NCI-H2081 treated with DMSO at 0.1 percent for 48 hours (cell line): ENCODE measurements at places on chromosomes 11 and 22.

DNA sequence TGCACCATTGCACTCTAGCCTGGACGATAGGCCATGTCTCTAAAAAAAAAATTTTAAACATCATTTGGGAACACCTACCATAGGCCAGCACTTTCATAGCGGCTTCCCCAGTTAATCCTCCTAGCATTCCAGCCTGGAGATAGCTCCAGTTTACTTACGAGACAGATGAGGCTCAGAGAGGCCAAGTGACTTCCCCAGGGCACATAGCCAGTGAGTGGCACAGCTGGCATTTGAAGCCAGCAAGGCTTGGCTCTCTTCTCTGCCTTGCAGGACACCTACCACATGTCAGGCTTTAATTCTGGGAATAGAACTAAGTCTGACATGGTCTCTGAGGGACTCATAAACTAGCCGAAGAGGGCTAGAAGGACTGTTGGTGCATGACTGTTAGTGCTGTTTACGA lies 4.9 kb upstream of the TAGLN start:
- no peak for DNase-seq

- no peak for DNase-seq
These were observed 5.0 kb upstream of the MTFP1 start for GRCh38 chr22:30420347-30421125.

- no peak for DNase-seq
These were observed 268.6 kb downstream of the TBC1D22A start for GRCh38 chr22:47030881-47031627.

DNA sequence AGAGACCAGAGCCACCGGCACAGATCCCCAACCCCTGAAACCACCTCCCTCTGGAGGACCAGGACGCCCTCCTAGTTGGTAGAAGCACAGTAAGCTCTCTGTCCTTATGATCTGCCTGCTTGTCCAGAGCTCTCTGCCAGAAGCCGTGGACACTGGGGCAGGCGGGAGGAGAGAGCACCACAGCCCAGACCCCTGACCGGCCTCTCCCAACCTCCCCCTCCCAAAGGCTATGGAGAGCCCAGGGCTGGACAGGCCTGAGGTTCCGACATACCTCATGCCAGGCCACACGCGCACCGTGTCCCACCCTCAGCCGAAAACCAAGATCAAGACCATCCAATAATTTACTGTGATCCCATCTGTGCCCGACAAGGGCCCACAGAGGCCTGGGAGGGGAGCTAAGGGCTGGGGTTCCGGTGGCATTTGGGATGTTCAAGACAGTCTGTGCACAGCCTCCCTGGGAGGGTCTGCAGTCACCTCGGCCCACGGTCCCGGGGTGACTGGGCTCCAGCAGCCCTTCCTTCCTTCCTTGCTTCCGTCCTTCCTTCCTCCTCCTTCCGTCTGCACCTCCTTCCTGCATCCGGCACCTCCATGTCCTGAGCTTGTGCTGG lies 3.4 kb downstream of the HRAS start:
- no peak for DNase-seq

GRCh38 chr11:1568441-1568911 lies 3.6 kb downstream of the DUSP8 start:
- no peak for DNase-seq

GRCh38 chr11:43952020-43952400 lies 9.6 kb downstream of the C11orf96 start:
- DNase-seq = no peak

DNA sequence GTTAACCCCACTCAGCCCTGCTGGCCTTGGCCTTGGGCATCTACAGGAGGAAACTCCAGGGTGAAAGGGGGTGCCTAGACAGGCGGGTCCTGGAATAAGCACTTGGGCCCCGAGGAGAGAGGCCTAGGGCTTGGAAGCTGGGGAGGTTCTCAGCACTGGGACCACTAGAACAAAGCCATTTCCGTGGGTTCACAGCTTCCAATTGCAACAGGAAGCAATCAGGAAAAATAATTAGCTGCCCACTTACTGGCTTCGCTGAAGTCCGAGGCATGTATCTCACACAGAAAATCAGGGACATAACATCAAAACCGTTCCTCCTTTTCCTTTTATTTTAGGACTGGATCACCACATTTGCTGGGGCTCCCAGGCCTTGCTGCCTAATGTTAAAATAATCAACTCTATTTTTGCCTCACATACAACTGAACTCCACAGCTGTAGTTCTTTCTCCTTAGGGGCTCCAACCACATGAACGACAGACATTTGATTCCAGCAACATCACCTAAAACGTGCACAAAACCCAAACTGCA lies 161.1 kb upstream of the GRK3 start:
- no peak for DNase-seq

DNA sequence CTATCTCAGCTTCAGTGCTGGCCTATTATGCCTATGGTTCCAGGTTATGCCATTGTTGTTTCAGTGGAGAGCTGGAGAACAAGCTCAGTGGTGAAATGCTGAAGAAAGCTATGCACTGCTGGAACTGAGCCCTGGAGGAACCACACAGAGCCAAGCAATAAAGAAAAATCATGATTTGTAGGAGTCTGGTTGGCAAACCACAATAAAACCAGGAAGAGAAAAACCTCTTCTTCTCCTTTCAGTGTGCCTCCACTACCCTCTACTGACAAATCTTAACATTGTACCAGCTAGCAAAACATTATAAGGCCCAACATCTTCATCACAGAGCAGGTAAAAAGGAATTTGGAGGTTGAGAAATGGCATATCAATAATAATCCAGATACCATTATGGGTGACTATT lies 5.3 kb downstream of the OR51F2 start:
- no peak for DNase-seq

DNA sequence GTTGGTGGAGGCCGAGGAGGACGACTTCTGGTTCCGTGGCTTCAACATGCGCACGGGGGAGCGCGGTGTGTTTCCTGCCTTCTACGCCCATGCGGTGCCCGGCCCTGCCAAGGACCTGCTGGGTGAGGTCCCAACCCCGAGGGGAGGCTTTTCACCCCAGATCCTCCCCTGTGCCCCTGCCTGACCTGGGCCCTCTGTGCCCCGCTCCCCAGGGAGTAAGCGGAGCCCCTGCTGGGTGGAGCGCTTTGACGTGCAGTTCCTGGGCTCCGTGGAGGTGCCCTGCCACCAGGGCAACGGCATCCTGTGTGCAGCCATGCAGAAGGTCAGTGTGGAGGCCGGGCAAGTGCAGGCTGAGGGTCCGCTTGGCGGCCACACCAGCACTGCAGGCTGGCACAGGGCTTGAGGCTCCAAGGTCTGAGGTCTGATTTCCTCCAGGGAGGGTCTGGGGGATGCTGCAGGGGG lies 5.1 kb downstream of the MAPK8IP2 start:
- DNase-seq = no peak

GRCh38 chr11:64036087-64037026 lies 626 bp downstream of the FLRT1 start:
- no peak for DNase-seq

- DNase-seq = no peak
These were observed 77.5 kb upstream of the CLMP start for GRCh38 chr11:123272565-123272964.

- DNase-seq = no peak
These were observed 26.5 kb upstream of the NECTIN1 start for GRCh38 chr11:119755356-119756071.

DNA sequence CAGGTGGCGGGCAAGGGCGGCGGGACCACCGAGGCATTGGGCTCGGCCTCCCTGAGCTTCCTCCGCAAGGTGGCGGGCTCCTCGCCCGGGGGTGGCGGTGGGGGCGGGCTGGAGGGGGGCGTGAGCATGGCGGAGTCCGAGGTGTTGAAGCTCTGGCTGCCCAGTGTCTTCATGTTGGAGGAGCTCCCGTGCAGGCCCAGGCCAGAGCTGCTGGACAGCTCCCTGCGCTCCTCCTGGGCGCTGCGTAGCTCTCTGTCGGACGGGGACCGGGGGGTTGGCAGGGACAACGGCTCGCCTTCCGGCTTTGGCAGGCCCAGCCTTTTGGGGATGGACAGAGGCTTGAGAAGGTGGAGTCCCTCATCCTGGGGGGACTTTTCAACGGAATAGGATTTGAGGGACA lies 43.9 kb upstream of the BID start:
- DNase-seq = no peak

DNA sequence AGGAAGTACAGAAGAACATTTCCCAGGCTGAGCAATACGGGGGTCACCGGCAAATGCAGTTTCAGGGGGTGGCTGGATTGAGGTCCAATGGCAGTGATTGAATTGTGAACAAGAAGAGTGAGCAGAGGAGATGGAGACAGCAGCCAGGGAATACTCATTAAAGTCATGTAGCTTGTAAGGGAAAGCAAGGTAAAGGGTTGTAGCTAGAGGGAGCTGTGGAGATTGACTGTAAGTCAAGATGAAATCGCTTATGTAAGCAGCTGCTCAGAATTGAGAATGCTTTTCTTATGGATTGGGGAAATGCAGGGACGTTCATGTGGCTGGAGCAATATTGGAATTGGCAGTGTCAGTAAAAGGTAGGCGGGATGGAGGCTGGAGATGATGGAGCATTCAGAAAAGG lies 111.4 kb upstream of the TBCEL start:
- no peak for DNase-seq

GRCh38 chr22:32378707-32379272 lies 21.1 kb downstream of the RFPL3 start:
- no peak for DNase-seq

- no peak for DNase-seq
These were observed 30.1 kb downstream of the KIAA0930 start for GRCh38 chr22:45210577-45210976.

DNA sequence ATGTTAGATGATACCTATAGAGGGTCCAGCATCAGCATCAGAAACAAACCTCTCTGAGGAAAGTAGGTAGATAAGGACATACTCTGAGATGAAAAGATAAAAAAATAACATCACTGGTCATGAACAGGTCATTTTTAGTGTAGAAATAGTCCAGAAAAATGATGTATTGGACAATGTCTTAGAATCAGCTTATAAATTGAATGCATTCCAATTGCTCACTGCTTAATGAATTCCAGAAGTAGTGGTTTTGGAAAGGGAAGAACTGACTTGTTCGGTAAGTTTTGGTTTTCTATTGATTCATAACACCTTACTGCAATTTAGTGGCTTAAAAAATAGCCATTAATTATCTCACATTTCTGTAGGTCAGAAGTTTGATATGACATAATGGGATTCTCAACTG lies 929.5 kb upstream of the CCDC90B start:
- no peak for DNase-seq

DNA sequence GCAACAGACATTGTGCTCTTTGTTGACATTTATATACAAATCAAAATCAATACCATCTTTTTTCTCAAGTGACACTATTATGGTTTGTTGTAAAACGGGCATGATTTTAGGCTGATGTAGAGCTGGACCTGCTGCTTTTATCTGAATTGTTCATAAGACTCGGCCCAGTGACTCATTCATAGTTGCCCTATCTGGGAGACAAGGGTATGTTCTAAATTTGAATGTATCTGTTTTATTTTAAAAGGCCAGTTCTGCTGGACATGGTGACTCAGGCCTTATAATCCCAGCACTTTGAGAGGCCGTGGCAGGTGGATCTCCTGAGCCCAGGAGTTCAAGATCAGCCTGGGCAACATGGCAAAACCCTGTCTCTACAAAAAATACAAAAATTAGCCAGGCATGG lies 39.3 kb downstream of the CEP295 start:
- no peak for DNase-seq

GRCh38 chr11:7898666-7899283 lies 32.3 kb downstream of the OR10A6 start:
- DNase-seq = no peak

DNA sequence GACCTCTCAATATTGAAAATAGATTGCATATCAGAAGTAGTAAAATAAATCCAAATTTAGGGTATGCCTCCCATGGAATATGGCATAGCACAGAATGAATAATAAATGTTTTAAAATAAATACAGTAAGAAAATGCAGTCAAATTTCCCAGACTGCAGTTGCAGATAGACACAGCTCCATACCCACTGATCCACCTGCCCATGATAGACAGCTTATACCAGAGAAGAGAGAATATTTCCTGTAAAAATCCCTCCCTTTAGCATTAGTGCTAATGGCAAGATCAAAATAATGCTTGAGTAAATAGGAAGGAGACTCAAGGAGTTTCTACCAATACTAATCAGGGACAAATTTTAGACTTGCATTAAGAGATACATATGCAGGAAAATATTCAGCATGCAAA lies 45.0 kb upstream of the CALCB start:
- no peak for DNase-seq

DNA sequence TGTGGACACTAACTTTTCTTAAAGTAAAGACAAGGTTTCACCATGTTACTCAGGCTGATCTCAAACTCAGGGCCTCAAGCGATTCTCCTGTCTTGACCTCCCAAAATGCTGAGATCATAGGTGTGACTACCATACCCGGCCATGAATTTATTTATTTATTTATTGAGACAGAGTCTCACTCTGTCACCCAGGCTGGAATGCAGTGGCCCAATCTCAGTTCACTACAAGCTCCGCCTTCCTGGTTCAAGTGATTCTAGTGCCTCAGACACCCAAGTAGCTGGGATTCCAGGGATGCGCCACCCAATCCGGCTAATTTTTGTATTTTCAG lies 29.7 kb upstream of the PCF11 start:
- no peak for DNase-seq

DNA sequence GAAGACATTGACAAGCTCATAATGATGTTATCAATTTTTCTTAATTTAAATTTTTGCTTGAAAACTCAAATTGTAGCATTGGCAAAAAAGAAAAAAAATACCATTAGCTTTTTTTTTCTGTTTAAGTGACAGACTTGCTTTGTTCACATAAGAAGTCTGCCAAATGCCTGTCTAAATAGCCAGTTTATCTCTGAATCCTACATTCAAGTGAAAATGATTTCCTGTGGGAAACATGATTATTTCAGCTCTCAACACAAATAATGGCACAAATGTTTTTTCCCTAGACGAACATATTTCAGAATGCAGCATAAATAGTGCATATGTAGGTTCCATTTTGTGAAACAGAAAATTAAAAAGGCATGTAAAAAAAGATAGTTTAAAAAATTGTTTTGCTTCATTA lies 23.5 kb downstream of the TYR start:
- no peak for DNase-seq

- DNase-seq = peak; percentile 21
These were observed 288.8 kb downstream of the CASP12 start for GRCh38 chr11:104609311-104610085.

GRCh38 chr22:29473001-29473400 lies 7.0 kb upstream of the NEFH start:
- DNase-seq = no peak

DNA sequence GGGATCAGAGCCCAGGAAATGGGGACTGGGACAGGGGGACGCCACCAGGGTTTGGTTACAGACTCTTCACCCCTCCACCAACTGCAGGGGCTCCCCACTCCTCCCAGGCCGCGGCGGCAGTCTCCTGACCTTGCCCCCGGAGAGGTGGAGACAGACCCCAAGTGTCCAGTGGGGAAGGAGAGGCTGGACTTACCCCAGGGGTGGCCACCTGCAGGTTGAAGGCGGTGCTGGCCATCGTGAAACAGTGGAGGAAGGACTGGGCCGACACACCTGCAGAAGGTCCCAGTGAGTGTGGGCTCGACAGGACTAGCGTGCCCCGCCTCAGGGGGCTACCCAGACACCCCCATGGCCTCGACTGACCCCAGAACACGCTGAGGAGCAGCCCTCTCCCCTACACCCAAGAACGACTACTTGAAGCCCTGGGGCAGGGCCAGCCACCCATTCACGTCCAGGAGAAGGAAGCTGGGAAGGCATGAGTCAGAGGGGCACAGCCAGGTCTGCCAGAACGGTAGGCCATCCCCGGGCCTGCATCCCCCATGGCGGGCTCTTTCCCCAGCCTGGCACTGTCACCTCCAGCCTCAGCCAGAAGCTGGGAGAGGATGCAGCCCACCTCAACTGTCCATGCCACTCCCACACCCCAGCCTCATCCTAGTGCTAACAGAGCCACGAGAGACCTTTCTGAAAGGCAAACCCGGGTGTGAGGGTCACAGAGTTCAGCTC lies 2.3 kb downstream of the GATD1 start:
- no peak for DNase-seq

- DNase-seq = no peak
These were observed 43.4 kb downstream of the SCUBE1 start for GRCh38 chr22:43299736-43300135.
